CD4-positive, alpha-beta T cell treated with Interleukin-2 at 100 ng/mL for 4 hours (primary cell): ENCODE measurements at places on chromosomes 2 and 18.

GRCh38 chr2:27489118-27489497, 435 bp downstream of the IFT172 start:
- no peak for DNase-seq

GRCh38 chr2:166411473-166412230, 35.9 kb upstream of the SCN9A start:
- no peak for DNase-seq

GRCh38 chr2:217694291-217694690, 308.5 kb downstream of the TNS1 start:
- DNase-seq, result no peak

- DNase-seq, result no peak
Measured at GRCh38 chr2:144004742-144005141, 515.2 kb downstream of the ZEB2 start.

- no peak for DNase-seq
Measured at GRCh38 chr18:31511098-31511497, 13.1 kb downstream of the DSG2 start.

GRCh38 chr18:78813936-78814710, 165.5 kb upstream of the SALL3 start:
- DNase-seq, result no peak

DNA sequence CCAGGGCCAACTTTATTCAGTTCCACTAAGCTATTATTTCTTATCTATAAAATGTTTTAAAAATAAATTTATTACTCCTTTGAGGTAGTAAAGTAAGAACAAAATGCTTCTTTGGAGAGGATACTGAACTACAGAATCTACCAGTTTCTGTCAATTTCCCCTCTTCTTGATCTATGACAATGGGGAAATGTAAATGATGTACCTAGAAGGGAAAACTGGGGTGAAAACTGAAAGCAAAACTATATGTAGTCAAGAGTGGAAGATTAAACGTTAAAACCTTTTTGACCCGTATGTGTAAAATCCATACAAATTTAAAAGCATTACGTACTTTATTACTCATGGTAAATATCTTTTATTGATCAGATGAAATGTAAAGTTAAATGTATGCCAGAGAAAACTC, 1287.8 kb upstream of the TMEFF2 start:
- no peak for DNase-seq

DNA sequence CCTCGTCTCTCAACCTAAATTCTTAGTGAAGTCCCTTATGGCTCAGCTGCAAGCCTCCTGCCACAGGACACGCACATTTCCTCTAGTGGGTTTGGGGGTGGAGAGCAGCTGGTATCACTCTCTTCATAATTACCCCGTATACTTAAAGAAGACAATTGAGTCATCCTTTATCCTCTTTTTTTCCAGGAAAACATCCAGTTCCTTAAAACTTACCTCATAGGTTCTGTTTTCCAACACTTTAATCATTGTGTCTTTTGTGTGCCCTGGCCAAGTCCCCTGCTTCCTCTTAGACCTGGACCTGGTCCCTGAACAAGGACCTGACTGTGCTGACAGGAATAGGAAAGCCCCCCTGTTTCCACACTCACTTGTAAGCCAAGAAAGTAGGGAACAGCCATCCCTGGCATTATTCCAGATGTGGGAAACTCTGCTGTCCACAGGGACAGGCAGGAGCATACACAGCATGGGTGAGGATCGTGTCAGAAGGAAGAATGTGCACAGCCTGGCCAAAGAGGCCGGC, 42.3 kb upstream of the MYO1B start:
- peak; percentile 32 for DNase-seq
